Stimulated activated naive CD8-positive, alpha-beta T cell treated with anti-CD3 and anti-CD28 coated beads, Interleukin-15, amount 100 ng/mL, for 72 hours (primary cell): ENCODE measurements at places on chromosomes 5 and 9.

- no peak for DNase-seq
Measured at GRCh38 chr9:7983490-7983889, 183.9 kb upstream of the DMAC1 start.

GRCh38 chr5:115766608-115767007 lies 49.9 kb downstream of the CDO1 start:
- no peak for DNase-seq

- DNase-seq: no peak
Measured at GRCh38 chr5:166369346-166369745, 1922.1 kb upstream of the WWC1 start.

- no peak for DNase-seq
Measured at GRCh38 chr5:111840036-111840674, 83.2 kb upstream of the NREP start.

DNA sequence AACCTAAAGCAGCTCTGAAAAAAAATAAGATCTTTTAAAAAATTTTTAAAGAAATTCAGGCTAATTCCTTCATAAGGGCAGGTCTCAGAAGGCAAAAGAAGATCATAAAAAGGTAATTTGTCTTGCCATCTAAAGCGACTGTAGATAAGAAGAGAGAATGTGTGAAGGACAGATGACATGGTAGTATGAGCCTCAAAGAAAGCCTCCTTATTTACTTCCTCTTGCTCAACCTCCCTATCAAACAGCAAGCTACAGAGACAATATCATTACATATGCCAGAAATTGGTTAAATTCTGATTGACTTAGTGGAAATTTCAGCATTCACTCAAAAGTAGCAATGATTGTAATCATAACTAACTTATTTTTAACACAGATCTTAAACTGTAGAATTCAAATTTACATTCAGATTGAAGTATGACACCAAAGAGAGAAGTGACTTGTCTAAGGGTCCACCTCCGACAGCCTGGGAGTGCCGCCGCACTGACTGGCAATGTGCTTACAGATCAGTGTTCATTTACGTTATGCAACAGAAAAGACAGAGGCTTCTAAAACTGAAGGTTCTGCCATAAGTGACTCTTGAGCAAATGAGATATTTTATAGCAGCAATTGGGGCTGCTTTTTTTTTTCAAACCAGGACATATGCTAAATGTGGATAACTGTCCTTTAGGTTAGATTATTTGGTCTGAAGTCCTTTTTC lies 132.0 kb downstream of the CEMIP2 start:
- DNase-seq: no peak

DNA sequence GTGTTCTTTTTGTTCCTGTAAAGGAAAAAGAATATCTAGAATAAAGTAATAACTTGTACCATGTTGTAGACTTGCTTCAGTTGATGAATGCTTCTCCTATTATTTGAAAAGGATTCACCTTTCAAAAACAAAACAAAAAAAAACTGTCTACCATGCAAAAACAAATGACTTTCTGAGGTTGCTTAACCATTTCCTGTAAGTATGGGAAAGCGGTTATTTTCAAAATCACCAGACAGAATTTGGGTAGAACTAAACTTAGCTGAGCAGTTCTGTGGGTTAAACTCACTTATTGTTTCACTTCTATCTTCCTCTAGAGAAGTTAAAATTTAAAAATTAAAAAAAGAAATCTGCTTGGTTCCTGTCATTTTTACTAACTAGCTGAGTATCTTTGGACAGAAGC lies 25.2 kb downstream of the LNPEP start:
- no peak for DNase-seq

- DNase-seq: no peak
Measured at GRCh38 chr5:5605170-5605764, 182.8 kb downstream of the ICE1 start.

- DNase-seq: no peak
Measured at GRCh38 chr9:130477564-130477963, 32.8 kb downstream of the ASS1 start.

GRCh38 chr9:9950813-9951212 lies 662.0 kb downstream of the PTPRD start:
- DNase-seq: no peak

- DNase-seq: no peak
Measured at GRCh38 chr5:31427013-31427723, 104.7 kb downstream of the DROSHA start.

DNA sequence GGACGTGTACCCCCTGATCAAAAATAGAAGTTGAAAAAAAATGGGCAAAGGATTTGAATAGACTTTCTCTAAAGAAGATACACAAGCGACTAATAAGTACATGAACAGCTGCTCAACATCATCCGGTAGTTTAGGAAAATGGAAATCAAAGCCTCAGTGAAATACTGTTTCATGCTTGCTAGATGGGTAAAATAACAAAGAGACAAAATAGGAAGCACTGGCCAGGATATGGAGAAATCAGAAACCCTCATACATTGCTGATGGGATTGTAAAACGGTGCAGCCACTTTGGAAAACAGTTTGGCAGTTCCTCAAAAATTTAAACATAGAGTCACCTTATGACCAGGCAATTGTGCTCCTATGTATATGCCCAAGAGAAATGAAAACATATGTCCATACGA lies 65.0 kb upstream of the SUB1 start:
- DNase-seq: no peak

- DNase-seq: peak; percentile 77
Measured at GRCh38 chr9:93962561-93963440, 7.6 kb upstream of the BARX1 start.

DNA sequence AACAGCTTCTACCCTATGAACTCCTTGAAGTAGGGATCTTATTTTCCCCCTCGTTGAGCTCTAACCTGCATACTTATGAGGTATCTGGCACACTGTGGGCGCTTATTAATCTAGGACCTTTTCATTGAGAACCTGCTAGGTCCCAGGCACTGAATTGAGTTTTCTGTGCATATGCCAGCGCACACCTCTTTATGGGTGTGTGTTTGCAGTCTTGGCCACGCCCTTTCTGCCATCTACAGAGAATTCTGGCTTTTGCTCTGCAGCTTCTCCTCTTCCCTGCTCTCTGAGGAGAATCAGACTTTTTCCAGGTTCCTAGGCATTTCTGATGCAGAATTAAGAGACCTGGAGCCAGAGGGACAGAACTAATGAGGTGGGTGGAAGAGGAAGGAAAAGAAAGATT lies 25.4 kb upstream of the SSBP2 start:
- no peak for DNase-seq

- peak; percentile 31 for DNase-seq
Measured at GRCh38 chr5:133825631-133826289, 142.7 kb downstream of the C5orf15 start.

GRCh38 chr5:41893074-41893851 lies 10.9 kb upstream of the RIMOC1 start:
- no peak for DNase-seq

GRCh38 chr5:142736247-142736632 lies 33.9 kb upstream of the ARHGAP26 start:
- DNase-seq: no peak

DNA sequence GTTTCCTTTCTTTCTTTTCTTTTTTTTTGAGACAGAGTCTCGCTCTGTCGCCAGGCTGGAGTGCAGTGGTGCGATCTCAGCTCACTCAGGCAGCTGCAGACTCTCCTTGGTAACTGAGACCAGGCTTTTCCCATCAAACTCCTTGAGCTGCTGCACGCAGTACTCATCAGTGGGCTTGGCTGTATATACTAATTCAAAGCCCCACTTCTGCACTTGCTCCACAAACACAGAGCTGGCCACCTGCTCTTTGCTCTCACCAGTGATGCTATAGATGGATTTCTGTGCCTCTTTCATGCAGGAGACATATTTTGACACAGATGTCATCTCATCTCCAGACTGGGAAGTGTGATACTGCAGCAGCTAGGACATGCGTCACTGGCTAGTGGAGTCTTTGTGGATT lies 252.7 kb downstream of the AP3B1 start:
- no peak for DNase-seq
